ENCODE measurements at places on chromosomes 5 and 9.

GRCh38 chr9:137797206-137798120 lies 80.1 kb upstream of the CACNA1B start:
- DNase-seq = no peak

GRCh38 chr5:52682492-52682891 lies 105.2 kb upstream of the ITGA1 start:
- no peak for DNase-seq

GRCh38 chr5:113692891-113693457 lies 179.5 kb downstream of the YTHDC2 start:
- DNase-seq = peak; percentile 59

DNA sequence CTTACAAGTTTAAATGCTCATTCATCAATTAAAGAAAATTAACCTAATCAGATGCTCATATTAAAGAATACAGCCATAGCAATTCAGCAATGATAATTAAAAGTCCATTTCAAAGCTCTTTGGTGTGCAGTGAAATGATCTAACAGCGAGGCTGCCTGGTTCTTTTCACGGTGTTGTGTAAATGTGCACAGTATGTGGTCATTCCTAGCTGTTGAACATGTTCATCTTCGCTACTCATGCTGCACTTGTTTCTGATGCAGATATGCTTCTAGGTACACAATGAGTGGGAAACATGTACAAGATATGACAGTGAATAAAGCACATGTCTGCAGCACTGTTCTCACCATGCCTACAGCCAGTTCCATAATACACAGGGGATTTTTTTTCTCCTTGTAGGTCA lies 163.5 kb downstream of the NR2F1-AS1 start:
- DNase-seq = no peak

DNA sequence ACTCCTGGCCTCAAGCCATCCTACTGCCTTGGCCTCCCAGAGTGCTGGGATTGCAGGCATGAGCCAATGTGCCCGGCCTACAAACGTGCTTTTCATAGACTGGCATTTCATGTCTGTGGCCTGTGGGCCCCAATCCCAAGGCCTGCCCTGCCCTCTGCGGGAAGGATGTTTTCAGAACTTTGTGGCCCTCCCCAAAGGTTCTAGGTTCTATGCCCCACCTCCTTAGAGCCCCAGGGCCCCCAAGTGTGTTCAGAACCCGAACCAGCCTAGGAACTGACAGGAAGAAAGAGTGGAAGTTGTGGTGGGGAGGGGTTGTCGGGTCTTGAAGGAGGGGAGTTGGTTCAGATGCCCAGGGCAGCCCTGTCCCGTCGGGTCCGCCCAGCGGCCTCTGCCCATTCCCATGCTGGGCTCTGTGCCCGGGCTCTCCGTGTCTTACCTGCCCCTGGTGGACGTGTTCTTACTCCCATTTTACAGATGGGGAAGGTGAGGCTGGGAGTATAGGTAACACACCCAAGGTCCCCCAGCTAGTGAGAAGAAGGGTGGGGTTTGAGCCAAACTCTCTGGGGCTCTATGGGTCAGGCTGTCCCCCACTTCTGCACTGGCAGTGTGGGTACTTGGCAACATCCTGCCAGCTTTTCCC lies 175.8 kb upstream of the IER5L start:
- no peak for DNase-seq

DNA sequence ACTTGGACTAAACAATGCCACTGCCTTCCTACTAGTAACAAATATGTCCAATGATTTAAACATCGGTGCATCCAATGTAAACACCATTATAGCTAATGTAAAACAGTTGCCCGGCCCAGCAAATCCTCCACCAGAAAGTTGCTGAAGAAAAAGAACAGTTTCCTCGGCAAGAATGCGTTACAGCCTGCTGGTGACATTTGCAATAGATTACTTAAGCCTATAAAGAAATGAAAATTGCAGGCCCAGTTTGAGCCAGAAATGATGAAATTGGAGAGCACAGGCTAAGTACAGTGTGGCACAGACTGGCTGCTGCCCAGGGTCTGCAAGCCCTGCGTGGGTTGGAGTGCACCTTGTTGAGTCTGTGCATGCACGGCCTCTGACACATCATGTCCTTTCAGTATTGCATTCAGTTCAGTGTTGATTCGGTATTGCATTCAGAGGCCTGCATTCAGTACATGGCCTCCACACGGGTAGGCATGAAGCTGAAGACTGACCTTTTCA lies 406.0 kb upstream of the KLF4 start:
- DNase-seq = no peak

GRCh38 chr5:141822144-141822543 lies 56.1 kb downstream of the PCDH1 start:
- no peak for DNase-seq

GRCh38 chr5:158389786-158390185 lies 530.8 kb upstream of the CLINT1 start:
- no peak for DNase-seq

DNA sequence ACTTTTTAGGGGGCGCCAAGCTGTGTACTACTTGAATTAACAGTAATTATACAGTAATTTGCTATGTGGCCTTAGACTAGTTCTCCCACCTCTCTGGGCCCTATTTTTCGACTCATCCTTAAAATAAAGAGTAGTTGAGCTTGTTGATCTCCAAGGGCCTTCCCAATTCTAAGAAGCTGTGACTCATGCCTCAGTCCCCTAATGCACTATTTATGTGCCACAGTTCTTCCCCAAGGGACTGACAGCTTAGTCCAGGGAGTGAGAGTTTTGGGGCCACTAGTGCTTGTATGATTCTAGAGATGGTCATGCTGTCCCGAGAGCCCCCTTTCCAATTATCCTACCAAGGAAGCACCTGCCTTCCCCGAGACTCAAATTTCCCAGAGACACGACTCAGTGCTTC lies 149.7 kb downstream of the PAPPA start:
- DNase-seq = no peak

DNA sequence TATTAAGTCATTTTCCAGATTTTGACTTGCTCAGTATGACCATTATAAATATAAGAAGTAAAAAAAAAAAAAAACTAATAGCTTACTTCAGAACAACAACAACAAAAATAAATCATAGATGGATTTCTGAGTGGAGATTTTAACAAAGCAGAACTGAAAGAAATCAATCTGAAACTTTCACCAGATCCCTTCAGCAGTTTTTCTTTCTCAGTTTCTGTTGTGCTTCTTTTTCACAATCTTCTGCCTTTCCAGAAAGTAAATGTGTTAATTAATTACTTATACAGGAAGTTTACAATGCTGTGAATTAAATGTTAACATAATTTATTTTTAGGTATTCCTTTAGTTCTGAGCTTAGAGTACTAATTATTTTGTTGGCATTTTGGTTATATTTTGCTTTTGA lies 73.5 kb downstream of the CHSY3 start:
- DNase-seq = no peak

GRCh38 chr5:52607227-52607824 lies 180.4 kb upstream of the ITGA1 start:
- DNase-seq = no peak

- DNase-seq = no peak
These were observed 210.6 kb downstream of the AUH start for GRCh38 chr9:91150998-91151717.

- DNase-seq = no peak
These were observed 163.7 kb downstream of the PDE4D start for GRCh38 chr5:59729820-59730219.

GRCh38 chr5:125401724-125402622 lies 655.5 kb upstream of the ZNF608 start:
- no peak for DNase-seq

GRCh38 chr5:173733425-173733824 lies 117.0 kb upstream of the BOD1 start:
- no peak for DNase-seq

GRCh38 chr9:113997610-113998009 lies 80.5 kb downstream of the AMBP start:
- DNase-seq = no peak

- DNase-seq = no peak
These were observed 6.0 kb downstream of the SFXN1 start for GRCh38 chr5:175484322-175484721.

GRCh38 chr5:52466749-52467520 lies 320.8 kb upstream of the ITGA1 start:
- no peak for DNase-seq

- DNase-seq = peak; percentile 35
These were observed 6.9 kb upstream of the EXOC3 start for GRCh38 chr5:435961-436640.

GRCh38 chr5:135437796-135438560 lies 9.2 kb downstream of the DCANP1 start:
- DNase-seq = no peak

DNA sequence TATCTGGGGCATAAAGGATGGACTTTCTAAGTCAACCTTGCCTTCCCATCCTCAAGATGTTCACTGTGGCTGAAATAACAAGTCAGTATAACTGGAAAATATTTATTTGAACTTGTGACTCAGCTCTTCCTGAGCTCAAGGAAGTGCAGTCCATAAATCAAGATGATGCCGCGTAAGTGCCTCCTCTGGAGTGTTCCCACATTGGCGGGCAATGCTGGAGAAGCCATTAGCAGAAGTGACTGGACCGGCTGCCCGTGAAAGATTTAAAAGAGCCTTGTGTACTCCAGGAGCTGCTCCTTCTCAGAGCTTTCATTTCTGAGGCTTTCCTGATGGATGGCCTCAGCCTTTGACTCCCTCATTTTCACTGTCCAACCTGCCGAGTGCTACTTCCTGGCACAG lies 17.4 kb downstream of the TMOD1 start:
- no peak for DNase-seq

DNA sequence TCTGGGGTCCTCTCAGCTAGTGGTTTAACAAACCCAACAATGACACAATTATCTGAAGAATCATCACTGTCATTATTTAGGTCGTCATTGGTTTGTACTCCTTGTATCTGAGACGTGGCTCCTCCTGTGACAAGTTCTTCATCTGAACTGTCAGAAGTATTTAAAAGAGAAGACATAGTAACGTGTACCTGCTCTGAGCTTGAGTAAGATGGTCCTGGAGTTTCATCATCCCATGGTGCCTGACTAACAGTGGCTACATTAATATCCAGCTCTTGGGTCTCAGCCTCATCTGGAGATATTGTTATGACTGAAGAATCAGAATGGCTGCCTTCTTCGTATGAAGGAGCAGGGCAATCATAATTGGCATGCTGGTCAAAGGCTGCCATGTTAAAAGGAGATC lies 9.1 kb upstream of the SMIM27 start:
- no peak for DNase-seq

GRCh38 chr5:51208296-51208695 lies 175.0 kb upstream of the ISL1 start:
- DNase-seq = no peak

DNA sequence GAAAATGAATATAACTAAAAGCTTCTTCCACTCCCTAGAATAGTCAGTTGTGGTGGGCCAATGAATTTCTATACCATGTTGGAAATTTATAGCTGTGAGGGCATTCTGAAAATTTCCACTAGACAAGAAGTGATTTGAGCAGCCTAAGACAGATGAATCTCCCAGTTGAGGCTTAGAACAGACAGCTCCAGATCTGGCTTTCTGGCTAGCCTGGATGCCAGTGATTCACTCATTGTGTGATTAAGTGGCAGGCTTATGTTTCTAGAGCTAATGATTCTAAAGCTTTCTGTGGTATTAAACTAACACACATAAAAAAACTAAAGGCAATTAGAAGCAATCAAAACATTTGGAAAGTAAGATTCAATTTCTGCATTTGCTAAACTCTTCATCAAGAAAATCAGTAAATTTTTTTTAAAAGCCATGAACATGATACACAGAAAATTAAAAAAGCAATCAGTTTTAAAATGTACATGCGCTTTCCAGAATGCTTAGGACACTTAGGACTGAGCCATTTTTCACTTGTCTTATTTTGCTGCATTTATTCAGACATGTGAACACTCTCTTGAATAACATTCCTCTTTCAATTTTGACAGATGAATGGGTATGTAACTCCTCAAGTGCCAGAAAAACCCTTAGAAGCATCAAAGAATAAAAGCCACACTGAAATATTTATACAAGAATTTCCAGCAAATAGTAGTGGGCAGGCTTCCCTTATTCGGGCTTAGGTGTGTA lies 100.5 kb upstream of the GNAQ start:
- no peak for DNase-seq

- DNase-seq = no peak
These were observed 24.2 kb downstream of the HMCN2 start for GRCh38 chr9:130289711-130290241.

GRCh38 chr5:149732324-149733128 lies 2.4 kb downstream of the PPARGC1B start:
- no peak for DNase-seq

DNA sequence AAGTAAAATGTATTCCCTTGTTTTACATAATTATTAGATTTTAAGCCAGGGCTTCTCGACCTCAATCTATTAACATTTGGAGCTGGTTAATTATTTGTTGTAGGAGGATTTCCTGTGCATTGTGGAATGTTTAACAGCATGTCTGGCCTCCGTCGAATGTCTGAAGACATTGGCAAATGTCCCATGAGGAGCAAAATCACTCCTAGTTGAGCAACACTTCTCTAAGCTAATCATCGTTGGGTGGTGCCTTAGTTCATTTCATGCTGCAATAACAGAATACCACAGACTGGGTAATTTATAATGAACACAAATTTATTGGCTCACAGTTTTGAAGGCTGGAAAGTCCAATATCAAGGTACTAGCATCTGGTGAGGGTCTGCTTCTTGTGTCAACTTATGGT lies 13.4 kb upstream of the VPS13A start:
- no peak for DNase-seq

DNA sequence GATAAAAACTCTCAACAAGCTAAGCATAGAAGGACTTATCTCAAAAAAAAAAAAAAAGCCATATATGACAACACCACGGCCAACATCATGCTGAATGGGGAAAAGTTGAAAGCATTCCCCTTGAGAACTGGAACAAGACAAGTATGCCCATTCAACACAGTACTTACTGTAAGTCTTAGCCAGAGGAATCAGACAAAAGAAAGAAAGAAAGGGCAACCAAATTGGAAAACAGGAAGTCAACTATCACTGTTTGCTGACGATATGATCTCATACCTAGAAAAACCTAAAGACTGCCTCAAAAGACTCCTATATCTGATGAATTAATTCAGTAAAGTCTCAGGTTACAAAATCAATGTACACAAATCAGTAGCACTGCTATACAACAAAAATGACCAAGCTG lies 24.6 kb upstream of the PTGER4 start:
- no peak for DNase-seq

DNA sequence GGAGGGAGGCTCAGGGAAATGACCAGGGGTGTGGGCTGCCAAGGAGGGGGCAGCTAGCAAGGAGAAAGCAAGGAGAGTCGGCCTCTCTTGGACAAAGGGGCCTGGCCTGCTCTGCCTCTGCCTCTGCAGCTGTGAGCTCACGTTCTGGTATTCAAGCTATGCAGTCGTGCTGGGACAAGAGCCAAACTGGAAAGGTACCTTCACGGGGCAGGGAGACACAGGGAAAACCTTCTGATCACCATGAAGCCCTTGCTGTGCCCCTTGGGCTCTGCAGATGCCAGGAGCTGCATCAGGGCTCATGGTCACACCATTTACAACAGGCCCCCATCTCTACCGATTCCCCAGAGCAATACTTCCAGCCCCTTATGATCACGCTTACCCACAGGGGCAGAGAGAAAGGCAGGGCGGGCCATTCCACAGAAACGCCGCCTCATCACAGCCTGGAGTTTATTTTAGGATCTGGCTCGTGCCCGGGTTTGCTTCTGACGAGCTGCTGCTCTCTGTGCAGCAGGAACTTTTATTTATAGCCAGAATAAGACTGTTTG lies 63.2 kb downstream of the PRRT1B start:
- DNase-seq = no peak

- no peak for DNase-seq
These were observed 28.3 kb downstream of the WHRN start for GRCh38 chr9:114476891-114477469.
